ENCODE measurements at places on chromosomes 5 and 9.

GRCh38 chr9:105673850-105674387 lies 11.7 kb downstream of the TAL2 start:
- no peak for DNase-seq

GRCh38 chr5:64923151-64923685 lies 154.5 kb downstream of the CWC27 start:
- no peak for DNase-seq

DNA sequence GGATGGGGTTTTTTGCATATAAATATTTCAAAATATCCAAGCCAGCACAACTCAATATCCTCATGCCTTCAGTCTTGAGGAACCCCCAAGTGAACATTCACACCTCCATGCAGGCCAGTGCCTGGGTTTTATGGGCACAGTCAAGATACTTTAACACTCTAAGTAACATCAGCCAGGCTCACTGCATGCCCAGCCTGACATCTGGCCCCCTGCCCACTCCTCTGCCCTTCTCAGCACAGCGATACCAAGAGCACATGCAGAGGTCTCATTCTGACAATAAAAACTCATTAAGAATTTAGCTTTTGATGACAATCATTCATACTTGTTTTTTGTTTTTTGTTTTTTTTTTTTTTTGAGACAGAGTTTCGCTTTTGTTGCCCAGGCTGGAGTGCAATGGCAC lies 250.0 kb downstream of the CWC27 start:
- no peak for DNase-seq

DNA sequence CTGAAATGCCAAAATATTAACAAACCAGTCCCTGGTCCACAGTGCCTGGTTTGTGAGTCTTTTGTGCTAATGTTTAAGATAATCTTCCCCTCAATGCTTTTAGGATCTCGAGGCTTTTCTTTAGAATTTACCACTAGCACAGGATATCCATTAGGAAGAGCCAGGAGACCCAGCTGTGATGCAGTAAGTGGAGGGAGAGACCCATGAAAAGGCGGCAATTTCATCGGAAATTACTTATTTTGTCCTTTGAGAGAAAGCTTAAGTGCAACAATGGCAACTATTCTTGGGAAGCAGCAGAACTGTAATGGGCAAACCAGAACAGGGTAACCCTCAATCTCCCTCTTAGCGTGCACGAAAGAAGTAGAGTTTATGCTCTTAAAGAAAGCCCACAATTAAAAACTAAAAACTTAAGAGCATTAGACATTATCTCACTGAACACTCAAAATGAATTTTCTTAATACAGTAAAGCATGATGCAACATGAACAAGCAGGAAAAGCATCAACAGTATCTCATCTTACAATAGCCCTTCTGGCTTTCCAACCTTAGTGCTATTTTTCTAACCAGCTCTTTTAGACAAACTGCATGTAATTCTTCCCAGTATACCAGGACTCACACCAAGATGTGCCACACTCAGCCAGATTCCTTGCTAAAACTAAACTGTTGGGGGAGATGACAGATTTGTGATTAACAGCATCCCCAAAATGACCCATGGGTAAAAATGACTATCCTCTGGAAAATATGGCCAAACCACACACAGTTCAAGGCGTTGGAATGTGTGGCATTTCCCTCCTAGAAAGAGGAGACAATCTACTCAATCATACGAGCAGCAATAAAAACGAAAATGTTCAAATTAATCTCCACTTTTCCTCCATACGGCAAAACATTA lies 36.4 kb downstream of the PWWP2A start:
- no peak for DNase-seq

DNA sequence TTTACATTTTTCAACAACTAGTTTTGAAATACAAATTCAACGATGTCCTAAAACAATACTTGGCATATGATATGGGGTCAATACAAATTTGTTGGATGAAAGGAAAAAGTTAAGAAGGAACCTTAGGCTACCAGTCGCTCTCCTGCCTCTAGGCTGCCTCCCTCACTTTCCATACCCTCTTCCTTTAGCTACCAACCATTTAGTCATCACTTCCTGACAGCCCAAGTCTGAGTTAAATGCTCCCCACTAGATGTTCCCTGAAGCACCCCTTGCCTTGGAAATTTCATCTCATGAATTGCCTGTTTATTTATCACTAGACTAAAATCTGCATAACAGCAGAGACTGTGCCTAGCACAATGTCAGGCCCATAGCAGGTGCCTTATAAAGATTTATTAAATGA lies 2.7 kb upstream of the LARS1 start:
- no peak for DNase-seq

DNA sequence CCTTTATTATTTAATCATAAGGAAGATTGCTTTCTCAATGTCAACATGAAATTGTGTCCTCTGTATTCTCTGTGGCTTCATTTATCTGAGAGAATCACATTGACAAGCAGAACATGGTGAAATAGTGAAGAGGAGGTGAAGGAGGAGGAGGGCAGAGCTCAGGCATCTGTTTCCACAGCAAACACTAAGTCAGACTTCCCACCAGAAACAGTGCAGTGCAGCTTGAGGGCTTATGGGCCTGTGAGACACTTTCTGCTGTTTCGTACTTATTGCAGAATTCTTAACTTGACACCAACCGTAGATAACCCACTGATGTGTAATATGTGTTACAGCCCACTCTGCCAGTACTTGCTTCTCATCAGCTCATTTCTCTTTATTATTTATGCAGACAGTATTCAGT lies 386.3 kb downstream of the DIRAS2 start:
- DNase-seq, result no peak

DNA sequence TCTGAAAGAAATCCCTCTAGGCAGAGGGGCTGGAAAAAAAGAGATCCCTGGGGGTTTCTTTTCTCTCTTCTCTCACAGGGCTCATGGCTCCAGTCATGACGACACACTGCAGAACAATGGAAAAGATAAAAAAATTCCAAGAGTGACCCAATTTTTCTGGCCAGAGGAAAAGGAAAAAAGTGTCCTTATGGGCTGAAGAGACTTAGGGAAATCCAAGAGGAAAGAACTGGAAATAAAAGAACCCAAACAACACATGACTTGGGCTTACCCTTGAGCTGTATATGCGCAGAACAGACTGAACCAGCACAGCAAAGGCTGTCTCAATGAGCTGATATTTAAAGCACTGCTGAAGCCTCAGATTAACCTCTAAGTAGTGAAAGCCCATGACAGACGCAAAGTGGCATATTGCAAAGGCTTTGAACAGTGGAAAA lies 102.4 kb downstream of the SMIM23 start:
- no peak for DNase-seq

GRCh38 chr5:83632874-83633273 lies 87.8 kb downstream of the HAPLN1 start:
- DNase-seq, result no peak

- DNase-seq, result peak; percentile 16
Observed at GRCh38 chr5:138179277-138179857, 455 bp downstream of the KIF20A start.

GRCh38 chr5:107447587-107447986 lies 223.2 kb downstream of the EFNA5 start:
- DNase-seq, result no peak

DNA sequence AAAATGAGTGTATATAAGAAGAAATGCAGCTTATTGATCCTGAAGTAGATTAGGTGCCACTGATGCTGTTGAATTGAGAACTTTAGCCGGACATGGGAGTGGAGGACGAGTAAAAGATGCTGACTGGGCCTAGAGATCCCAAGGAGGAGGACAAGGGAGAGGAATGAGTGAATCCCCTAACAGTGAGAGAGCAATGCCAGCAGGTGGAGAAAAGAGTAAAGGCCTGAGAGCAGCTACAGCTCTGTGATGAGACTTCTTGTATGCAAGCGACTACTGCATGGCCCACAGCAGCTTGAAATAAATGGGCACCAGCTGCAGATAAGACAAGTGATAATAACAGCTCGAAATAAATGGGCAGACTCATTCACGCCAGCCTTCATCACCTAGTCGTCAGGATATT lies 44.5 kb upstream of the JMY start:
- no peak for DNase-seq

DNA sequence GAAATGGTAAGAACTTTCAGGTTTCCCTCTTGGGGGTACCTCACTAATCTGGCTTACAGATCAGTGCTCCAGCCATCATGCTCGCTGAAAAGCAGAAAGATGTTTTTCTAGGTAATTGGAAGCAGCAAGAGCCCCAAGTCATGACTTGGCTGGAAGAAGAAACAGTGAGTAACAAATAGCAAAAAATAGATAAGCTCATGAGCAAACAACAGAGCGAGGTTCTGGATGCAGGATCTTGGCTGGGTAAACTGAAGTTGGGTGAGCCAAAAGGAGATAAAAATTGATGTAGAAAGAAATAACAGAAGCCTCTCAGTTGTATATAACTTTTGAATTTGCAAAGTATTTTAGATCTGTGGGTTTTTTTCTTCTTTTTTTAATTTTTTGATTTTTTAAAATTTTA lies 110.1 kb downstream of the INSYN2B start:
- DNase-seq, result no peak

- peak; percentile 71 for DNase-seq
Observed at GRCh38 chr9:95167998-95168397, 149.5 kb downstream of the FANCC start.

DNA sequence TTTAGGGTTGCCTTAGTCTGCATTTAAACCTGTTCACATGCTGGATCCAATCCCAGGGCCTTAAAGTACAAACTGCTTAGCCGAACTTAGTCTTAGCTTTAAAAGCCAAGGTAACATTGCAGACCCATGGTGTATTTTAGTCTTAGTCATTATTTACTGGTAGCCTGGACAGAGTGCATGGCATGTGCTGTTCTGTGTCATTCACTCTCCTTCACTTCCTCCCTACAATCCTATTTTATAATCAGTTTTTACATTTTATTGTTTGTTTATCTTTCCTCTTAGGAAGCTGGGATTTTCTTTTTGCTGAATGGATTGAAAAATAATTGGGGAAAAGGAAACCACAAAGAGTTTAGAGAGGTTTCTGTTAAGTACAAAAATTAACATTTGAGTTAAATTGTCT lies 29.4 kb upstream of the TAL2 start:
- DNase-seq, result no peak

- no peak for DNase-seq
Observed at GRCh38 chr9:126485662-126486061, 128.1 kb upstream of the LMX1B start.

DNA sequence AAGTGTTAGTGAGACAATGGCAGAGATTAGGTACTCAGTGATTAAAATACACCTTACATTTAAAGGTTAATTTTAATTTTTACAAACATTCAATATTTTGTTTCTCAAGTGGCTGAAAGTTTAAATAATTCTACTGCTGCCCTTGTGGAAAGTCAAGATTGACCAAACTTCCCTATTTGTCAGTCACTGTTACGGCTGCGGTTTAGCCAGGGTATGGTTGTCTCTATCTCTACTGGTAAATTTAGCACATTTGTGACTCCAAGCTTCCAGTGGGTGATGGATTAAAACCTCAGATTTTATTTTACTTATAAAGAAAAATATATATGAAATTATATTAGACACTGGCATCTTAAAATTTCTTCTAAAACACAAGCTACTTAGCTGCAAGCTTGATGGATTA lies 368.4 kb downstream of the CDH18 start:
- no peak for DNase-seq

DNA sequence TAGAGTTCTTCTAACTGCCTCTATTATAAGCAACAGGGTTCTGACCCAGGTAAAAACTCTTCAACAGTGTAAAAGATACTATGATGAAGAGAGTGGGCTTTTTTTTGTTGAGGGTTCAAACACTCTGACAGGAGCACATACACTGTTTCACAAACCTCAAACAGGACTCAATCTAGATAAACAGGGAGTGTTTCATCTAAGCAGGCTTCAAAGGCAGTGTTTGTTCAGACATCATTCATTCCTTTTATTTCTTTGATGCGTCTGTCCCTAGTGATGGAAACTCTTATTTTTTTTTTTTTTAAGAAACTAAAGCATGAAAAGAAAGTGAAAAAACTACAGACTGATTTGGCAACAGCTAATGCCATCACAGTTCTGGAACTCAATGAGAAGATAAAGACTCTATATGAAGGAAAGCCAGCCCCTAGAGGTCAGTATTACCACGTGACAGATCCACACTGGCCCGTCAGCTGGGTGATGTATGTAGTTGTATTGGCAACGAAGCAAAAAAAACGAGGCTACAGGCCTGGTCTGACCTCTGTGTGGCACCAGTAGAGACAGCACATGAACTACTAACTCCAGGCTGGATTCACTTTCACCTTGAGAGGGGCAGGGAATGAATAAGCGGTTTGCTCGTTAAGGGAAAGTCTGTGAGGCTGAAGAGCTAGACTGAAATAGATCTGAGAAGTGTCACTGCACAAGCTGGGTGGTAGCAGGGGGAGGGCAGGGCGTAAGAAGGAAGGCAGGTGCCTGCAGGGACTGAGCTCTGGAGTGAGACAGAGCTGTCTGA lies 172.2 kb downstream of the CCDC192 start:
- DNase-seq, result peak; percentile 54

- no peak for DNase-seq
Observed at GRCh38 chr9:84354035-84354434, 13.5 kb upstream of the SLC28A3 start.

DNA sequence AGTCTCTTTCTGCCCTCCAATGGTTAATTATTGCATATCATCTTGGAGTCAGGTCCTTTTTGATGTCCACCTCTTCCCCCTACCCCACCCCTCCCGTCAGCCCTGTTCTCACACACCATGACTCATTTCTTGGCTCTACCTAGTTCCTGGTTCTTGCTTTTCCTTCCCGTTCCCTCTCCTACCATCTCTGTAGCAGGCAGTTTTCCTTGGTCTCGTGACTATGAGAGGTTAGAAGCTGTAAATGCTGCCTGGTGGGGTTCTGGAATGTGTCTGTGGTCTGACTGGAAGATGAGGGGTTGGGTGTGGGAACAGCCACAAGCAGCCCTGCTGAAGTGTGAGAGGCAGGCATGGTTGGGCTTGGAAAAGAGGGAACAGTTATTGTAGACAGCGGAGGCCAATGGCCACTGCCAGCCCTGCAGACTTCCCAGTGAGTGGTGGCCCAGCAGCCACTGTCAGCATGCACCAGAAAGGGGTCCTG lies 18.2 kb downstream of the SLC22A5 start:
- no peak for DNase-seq

DNA sequence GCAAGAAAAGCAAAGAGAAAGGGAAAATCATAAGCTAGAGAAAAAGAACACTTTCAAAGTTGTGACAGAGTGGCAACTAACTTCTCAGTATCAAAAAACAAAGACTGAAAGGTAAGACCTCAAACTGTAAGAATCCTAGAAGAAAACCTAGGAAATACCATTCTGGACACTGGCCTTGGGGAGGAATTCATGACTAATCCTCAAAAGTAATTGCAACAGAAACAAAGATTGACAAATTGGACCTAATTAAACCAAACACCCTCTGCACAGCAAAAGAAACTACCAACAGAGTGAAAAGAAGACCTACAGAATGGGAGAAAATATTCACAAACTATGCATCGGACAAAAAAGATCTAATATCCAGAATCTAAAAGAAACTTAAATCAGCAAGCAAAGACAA lies 79.1 kb downstream of the FEM1C start:
- DNase-seq, result no peak

DNA sequence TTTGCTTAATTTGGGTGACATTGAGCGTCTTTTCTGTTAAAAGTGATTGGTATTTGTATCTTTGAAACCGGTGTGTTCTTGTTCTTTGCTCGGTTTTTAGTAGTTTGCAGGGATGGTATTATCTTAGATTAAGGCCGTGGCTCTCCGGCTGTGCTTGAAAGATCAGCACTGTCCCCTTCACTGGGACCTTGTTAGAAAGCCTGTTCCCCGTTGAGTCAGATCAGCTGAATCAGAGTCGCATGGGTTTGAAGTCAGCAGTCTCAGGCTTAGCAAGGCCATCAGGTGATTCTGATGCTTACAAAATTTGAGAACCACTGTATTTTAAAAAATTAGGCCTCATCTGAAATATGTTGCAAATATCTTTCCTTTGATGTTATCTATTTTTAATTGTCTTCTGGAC lies 5.0 kb downstream of the DIRAS2 start:
- no peak for DNase-seq

GRCh38 chr9:12554636-12555035 lies 138.5 kb upstream of the TYRP1 start:
- no peak for DNase-seq

Data from iPS-NIHi11 (cell line).